ENCODE measurements at places on chromosomes 1 and 21.

DNA sequence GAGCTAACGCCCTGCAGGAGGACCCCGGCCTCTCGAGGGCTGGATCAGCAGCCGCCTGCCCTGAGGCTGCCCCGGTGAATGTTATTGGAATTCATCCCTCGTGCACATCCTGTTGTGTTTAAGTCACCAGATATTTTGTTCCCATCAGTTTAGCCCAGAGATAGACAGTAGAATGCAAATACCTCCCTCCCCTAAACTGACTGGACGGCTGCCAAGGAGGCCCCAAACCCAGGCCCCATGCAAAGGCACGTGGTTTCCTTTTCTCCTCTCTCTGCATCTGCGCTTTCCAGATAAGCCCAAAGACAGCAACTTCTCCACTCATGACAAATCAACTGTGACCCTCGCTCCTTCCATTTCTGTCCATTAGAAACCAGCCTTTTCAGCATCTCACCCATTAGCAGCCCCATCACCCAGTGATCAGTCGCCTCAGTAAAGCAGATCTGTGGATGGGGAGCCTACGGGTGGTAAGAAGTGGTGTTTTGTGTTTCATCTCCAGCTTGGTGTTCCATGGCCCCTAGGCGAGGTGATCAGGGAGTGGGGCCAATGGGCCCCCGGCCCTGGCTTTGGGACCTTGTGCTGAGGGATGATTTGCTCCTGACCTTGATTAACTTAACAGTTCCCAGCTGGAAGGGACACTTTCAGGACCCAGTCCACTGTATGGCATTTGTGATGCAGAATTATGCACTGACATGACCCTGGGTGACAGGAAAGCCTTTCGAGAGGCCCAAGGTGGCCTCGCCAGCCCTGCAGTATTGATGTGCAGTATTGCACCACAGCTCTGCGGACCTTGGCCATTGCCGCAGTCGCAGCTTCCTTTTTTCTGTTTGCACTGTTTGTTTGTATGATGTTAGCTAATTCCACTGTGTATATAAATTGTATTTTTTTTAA, 5.2 kb downstream of the NPPA start:
- DNase-seq = no peak

GRCh38 chr1:97778718-97779117, 142.1 kb downstream of the DPYD start:
- no peak for DNase-seq

GRCh38 chr21:31766899-31767298, 35.0 kb upstream of the SCAF4 start:
- DNase-seq = no peak

GRCh38 chr1:110228869-110229268, 18.8 kb downstream of the KCNC4 start:
- no peak for DNase-seq

DNA sequence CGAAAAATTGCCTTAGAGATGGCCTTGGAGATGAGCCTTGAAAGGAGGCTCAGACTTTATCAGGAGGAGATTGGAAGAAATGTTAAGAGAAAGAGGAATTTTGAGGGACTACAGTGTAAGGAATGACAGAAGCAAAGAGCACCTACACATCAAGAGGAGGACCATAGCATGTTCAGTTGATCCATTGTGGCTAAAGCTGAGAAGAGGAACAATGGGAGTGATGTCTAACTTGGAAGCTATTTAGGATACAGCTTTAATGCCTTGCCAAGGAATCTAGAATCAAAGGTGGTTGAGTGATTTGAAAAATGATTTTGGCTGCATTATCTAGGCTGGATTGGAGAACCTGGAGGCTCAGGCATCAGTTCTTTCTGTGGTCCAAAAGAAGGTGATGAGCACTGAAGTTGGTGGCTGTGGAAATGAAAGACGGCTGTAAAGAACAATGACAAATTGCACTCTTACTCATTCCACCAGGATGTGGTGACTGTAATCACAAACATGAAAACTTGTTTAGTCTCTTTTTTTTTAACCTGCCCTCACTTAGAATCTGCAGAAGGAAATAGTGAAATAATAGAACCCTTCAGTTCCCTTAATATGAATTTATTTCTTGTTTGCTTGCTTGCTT, 11.3 kb downstream of the FAM20B start:
- DNase-seq = no peak

GRCh38 chr1:170692866-170693575, 29.1 kb downstream of the PRRX1 start:
- no peak for DNase-seq

- peak; percentile 98 for DNase-seq
These were observed 9.6 kb downstream of the CAMK2N1 start for GRCh38 chr1:20476265-20477038.

DNA sequence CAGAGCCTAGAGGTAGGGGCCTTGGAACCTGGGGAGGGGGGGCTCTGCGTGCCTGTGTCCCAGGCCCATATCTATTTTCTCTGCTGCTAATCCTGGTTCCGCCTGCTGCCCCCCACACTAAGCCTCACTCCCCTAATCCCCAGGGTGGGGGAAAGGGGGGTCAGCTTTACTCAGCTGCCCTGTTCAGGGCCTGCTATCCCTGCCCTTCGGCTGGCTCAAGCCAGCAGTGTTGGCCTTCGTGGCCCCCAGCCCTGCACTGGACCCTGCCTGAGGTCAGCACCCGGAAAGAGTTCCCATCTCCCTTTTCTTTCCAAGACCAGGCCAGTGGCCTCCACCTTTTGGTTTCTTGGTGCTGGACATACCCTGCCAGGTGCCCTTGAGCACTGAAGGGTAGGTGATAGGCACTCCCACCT, 8.4 kb downstream of the ZBTB7B start:
- no peak for DNase-seq

GRCh38 chr1:13766592-13767564, 66.9 kb downstream of the PRDM2 start:
- DNase-seq = no peak

GRCh38 chr1:94324178-94324544, 86.8 kb upstream of the ARHGAP29 start:
- DNase-seq = no peak

GRCh38 chr1:19971664-19972063, 7.8 kb downstream of the PLA2G2A start:
- no peak for DNase-seq

GRCh38 chr1:42267904-42268303, 67.1 kb downstream of the FOXJ3 start:
- DNase-seq = no peak

GRCh38 chr1:226691247-226691646, 47.8 kb downstream of the ITPKB start:
- DNase-seq = no peak

DNA sequence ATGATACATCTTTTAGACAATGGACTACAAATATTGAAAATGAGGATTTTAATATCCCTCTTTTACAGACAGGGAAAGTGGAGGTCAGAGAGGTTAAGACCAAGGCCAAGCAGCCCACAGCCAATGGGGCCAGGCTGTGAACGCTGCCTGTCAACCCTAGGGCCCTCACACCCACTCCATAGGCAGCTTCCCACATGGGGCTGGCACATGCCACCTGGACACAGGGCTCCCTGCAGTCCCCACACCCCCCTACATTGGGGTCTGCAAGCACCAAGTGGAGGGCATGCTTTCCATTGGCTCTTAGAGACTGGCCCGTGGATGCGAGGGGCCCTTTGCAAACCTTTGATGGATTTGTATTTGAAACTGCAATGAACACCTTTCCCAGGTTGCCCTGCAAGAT, 348.5 kb upstream of the VAMP3 start:
- DNase-seq = no peak

DNA sequence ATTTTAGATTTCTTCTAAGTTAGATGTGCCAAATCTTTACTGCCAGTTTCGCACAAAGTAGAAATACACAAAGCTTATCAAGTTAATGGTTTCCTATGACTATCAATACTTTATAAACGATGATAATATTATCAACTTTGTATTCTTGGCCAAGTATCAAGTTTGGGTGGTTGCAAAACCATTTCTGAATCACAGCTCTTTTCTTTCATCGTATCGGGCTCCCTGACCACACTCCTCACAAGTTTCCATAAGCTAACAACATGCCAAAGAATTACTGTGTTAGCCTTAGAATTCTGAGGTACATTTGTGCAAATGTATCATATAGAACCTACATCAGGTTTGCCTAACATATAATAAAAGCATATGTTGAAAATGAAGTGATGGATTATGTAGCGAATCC, 311.0 kb downstream of the KCTD3 start:
- no peak for DNase-seq

- no peak for DNase-seq
These were observed 70.8 kb downstream of the DTL start for GRCh38 chr1:212106286-212106792.

DNA sequence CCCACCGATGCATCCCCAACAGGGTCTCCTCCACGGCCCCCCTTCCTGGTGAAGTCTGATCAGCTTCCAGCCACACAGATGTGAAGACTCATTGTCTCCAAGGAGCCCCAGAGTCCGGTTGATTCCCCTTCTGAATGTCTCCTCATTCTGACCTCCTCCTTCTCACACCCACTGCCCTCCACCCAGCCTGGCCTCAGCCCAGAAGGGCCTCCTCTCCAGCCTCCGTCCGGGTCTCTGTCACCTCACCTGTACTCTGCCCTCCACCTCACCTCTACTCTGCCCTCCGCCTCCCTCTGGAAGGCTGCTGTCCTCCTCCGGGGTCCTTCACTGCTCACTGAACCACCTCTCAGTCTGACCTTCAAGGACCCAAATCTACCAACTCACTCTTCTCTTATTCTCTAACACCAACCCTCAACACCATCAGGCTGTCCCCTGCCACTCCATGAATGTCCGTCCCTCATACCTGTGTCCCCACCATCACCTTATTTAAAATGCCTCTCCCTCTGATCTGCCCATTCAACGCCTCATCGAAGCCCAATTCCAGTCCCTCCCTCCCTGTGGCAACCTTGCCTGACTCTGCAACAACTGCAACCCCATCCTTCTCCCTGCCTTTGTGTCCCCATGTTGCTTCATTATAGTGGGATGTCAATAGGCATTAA, 201.2 kb downstream of the TOMM20 start:
- DNase-seq = no peak

GRCh38 chr1:189103956-189104355, 1373.7 kb downstream of the BRINP3 start:
- DNase-seq = no peak

DNA sequence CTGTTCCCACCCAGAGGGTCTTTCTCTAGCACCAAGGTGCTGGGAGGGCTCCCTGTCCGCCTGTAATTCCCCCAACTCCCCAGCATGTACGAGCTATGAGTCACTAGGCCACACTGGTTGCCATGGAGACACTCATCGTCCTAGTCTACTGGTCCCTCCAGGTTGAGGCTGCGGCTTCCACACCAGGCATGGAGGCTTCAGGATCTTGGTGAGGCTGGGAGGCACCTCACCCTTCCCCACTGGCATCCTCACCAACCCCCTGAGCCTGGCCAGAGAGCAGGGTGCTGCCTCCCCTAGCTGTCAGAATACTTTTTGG, 75.6 kb upstream of the KAZN start:
- DNase-seq = no peak

DNA sequence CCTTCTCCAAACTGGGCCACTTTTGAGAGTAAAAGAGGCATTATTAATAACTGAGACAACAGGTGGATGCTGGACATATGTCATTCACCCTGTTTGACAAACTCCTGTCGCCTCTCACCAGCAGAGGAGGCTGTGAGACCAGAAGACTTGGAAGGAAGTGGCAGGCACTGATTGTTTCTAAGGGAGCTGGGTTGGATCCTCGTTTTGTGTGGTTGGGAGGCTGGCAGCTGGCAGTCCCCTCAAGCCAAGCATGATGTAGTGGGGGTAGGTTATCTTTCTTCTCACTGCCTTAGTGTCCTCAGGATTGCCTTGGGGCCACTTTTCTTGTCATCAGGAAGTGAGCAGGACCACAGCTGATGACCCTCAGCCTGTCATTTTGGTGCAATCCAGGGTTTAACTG, 86.5 kb upstream of the KCNJ15 start:
- no peak for DNase-seq

GRCh38 chr1:89203166-89203565, 4.4 kb upstream of the GBP4 start:
- no peak for DNase-seq

- DNase-seq = no peak
These were observed 69.8 kb upstream of the SSBP3 start for GRCh38 chr1:54475946-54476516.

DNA sequence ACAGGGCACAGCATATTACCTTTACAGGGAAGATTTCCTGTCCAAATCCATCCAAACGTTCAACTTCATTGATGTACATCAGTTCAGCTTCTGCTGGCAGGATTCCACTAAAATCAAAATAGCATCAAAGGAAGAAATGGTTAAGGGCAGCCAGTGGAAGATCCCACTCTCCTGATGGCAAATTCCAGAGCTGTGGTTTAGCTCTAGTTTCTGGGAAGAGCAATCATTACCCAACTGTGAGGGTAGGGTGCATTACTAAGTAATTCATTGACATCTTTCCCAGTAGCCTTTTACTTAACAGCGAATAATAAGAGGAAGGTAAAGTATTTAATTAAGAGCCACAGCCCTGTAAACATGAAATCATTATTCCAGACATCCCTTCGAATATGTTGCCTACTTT, 120.7 kb downstream of the SMYD2 start:
- DNase-seq = no peak

GRCh38 chr1:42176902-42177519, 12.5 kb upstream of the GUCA2A start:
- peak; percentile 50 for DNase-seq

- no peak for DNase-seq
These were observed 52.1 kb downstream of the ARID4B start for GRCh38 chr1:235275836-235276235.

DNA sequence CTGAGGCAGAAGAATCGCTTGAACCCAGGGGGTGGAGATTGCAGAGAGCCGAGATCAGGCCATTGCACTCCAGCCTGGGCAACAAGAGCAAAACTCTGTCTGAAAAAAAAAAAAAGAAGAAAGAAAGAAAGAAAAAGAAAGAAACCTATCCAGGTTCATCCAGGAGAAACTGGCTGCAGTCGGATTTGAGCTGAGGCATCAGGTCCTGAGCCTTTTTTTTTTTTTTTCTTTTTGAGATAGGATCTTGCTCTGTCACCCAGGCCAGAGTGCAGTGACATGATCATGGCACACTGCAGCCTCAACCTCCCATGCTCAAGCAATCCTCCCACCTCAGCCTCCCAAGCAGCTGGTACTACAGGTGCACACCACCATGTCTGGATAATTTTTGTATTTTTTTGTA, 22.5 kb upstream of the LUZP1 start:
- no peak for DNase-seq

- DNase-seq = no peak
These were observed 17.3 kb upstream of the TMEM183A start for GRCh38 chr1:202989879-202990278.

DNA sequence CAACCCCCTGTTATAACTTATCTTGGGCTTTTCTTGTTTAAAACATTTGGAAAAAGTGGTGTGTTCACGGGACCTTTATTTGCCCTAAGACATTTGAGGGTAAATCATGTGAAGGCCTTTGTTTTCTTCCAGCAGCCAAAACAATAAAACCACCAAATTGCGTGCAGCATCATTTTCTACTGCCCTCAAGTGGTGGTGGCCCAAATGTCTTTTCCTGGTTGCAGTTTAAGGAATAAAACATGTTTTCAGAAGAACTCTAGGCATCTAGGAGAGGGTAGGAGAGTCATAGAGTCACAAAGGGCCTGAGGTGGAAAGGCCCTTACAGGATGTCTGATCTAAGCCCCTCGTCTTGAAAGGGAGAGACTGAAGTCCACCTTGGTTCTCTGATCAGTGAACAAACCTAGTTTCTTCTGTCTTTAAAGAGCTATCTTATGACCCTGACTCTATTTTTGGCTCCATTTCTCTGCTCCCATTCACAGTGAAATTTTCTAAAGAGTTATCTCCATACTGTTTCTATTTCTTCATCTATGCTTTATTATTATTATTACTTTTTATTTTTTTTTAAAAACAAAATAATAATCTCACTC, 16.0 kb upstream of the EPS15 start:
- DNase-seq = peak; percentile 51

- no peak for DNase-seq
These were observed 8.5 kb downstream of the SERINC2 start for GRCh38 chr1:31421371-31422040.

All from small intestine (tissue), 16 donors.